Mesothelial cell of epicardium (in vitro differentiated cells): ENCODE measurements at places on chromosomes 2 and 18.

DNA sequence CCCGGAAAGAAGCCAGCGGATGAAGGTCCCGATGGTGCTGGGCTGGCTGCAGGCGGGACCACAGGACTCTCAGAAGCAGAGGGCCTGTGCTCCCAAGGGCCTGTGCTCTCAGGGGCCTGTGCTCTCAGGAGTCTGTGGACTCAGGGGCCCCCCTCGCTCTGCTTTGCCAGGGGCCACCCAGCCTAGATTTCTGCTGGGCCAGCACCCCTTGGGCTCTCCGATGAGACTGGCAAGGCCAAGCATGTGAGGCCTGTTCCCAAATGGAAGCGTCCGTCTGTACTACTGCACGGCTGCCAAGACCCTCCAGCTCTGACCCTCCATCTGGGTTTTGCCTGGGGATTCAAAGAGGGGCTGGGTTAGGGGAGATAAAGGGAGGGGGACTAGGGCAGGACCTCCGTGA, 54.6 kb downstream of the SH3BP4 start:
- no peaks in the 10 kb centered on the region for H3K27me3 ChIP-seq
- peaks cover 63% of the 10 kb centered on the region for H3K4me1 ChIP-seq
- DNase-seq = no peak

GRCh38 chr18:58863539-58864145, 1.0 kb upstream of the ZNF532 start:
- H3K4me1 ChIP-seq = peaks cover 82% of the 10 kb centered on the region
- H3K27me3 ChIP-seq = no peaks in the 10 kb centered on the region
- H3K36me3 ChIP-seq = peaks cover 10% of the 10 kb centered on the region
- peak; percentile 62 for DNase-seq

DNA sequence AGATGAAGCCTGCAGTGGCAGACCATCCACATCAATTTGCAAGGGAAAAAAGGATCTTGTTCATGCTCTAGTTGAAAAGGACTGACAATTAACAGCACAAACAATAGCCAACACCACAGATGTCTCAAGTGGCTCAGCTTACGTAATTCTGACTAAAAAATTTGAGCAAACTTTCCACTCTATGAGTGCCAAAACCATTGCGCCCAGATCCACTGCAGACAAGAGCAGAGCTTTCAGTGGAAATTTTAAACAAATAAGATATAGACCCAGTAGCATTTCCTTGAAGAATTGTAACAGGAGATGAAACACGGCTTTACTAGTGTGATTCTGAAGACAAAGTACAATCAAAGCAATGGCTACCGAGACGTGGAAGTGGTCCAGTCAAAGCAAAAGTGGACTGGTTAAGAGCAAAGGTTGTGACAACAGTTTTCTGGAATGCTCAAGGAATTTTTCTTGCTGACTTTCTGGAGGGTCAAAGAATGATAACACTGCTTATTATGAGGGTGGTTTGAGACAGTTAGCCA, 12.0 kb upstream of the ZNF396 start:
- no peak overlapping the region for H3K27ac ChIP-seq
- H3K4me3 ChIP-seq = no peak overlapping the region
- no peaks in the 10 kb centered on the region for H3K4me1 ChIP-seq
- peaks cover 21% of the 10 kb centered on the region for H3K27me3 ChIP-seq

DNA sequence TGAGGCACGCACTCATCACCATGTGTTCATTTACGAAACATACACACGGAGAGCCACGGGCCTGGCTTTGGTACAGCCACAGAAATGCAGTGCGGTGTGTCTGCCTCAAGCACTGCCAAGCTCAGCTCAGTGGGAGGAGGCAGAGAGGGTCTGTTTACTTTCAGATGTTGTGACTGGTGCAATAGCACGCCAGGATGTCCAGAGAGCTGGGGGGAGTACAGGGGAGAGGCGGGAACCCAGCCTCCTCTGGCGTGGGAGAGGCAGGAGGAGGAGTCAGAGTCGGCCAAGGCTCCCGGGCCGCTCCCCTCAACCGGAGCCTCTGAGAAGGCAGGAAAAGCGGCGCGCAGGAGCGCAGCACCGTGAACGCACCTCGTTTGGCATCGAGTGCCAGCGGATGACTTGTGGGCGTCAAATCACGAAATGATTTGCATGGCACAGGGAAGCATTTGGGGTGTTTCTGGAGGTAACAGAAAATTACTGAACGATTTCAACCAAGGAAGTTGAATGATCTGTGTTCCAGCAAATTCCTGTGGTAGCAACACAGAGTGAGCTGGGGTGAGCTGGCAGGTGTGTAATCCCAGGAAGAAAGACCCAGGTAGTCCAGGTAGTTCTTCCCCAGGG, 143.0 kb downstream of the ZNF516 start:
- H3K4me3 ChIP-seq = no peak overlapping the region
- no peaks in the 10 kb centered on the region for H3K27me3 ChIP-seq
- peaks cover 42% of the 10 kb centered on the region for H3K36me3 ChIP-seq
- H3K27ac ChIP-seq = no peak overlapping the region
- DNase-seq = no peak

DNA sequence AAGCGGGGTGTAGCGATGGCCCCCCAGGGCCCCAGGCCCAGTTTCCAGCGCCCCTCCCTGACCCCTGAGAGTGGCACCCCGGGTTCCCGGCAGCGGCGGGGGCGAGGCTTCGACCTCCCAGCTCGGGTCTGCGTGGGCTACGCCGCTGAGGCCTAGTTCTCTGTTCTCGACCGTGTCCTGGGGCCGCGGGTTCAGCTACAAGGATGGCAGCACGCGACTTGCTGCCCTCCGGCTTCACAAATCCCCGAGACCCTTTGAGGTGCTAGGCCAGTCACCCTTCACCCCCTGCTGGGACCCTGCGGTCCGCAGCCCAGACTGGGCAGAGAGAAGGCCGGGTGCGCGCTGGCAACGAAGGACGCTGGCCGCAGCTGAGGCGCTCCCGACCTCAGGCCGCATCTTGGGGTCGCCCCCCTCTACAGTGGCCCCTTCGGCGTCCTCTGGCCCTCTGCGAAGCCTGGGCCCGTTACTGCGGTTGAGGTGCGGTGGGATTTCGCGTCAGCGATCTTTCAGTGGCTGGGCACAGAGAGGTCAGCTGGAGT, 1.2 kb downstream of the OTX1 start:
- H3K4me1 ChIP-seq = peaks cover 49% of the 10 kb centered on the region
- DNase-seq = no peak
- no peaks in the 10 kb centered on the region for H3K36me3 ChIP-seq
- no peak overlapping the region for H3K27ac ChIP-seq
- H3K4me3 ChIP-seq = peak overlapping the region; percentile 28
- peaks cover 96% of the 10 kb centered on the region for H3K27me3 ChIP-seq

DNA sequence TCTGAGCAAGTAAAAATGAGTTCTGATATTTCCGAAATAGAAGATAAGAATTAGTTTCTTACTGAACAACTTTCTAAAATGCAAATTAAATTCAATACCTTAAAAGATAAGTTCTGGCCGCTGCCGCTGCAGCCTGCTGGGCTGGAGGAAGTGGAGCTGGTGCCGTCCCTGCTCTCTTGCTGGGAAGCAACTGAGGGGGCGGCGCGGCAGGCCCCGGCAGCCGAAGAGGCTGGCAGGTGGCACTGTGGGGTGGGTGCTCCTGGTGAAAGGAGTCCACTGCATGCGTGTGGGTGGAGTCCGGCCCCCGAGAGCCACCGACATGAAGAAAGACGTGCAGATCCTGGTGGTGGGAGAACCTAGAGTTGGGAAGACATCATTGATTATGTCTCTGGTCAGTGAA, 89.5 kb upstream of the ZNF519 start:
- no peak overlapping the region for H3K27ac ChIP-seq
- no peak for DNase-seq
- no peak overlapping the region for H3K4me3 ChIP-seq
- H3K27me3 ChIP-seq = no peaks in the 10 kb centered on the region
- no peaks in the 10 kb centered on the region for H3K36me3 ChIP-seq
- no peaks in the 10 kb centered on the region for H3K4me1 ChIP-seq

DNA sequence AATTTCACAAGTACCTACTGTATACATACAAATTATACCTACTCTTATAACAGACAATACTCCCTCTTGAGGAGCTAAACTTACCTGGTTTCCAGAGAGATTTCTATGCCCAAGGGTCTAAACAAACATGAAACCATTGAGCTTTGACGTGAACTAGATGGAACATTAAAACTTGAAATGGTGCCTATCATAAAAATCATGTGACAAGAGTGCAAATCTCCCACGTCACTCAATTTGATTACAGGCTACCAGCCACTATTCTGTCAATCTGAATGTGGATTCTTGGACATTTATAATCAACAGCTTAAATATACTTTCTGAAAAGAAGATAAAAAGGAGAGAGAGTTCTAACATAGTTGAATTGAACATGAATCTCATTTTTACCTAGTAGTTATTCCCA, 297.1 kb upstream of the SESTD1 start:
- H3K27ac ChIP-seq = no peak overlapping the region
- H3K4me1 ChIP-seq = peaks cover 5% of the 10 kb centered on the region
- no peak overlapping the region for H3K4me3 ChIP-seq
- peaks cover 2% of the 10 kb centered on the region for H3K27me3 ChIP-seq
- no peaks in the 10 kb centered on the region for H3K36me3 ChIP-seq

DNA sequence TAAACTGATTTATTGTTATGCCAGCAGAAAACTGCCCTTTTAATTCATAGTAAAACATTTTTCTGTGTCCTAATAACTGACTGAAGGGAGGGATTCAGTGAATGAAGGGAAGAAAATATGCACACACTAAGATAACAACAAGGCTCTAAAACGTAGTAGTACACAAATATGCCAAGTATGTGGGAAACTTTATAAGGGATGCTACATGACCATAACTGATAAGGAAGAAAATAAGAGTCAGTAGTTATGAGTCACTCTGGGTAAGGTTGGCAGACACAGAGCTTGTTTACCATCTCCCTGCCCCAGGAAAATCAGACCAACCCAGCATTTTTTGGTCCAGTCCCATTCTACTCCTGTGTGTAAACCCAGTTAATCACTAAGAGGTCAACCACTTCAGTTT, 124.2 kb downstream of the RPRM start:
- peak overlapping the region; percentile 51 for H3K27ac ChIP-seq
- DNase-seq = no peak
- H3K4me1 ChIP-seq = peaks cover 14% of the 10 kb centered on the region
- no peaks in the 10 kb centered on the region for H3K36me3 ChIP-seq
- no peak overlapping the region for H3K4me3 ChIP-seq

DNA sequence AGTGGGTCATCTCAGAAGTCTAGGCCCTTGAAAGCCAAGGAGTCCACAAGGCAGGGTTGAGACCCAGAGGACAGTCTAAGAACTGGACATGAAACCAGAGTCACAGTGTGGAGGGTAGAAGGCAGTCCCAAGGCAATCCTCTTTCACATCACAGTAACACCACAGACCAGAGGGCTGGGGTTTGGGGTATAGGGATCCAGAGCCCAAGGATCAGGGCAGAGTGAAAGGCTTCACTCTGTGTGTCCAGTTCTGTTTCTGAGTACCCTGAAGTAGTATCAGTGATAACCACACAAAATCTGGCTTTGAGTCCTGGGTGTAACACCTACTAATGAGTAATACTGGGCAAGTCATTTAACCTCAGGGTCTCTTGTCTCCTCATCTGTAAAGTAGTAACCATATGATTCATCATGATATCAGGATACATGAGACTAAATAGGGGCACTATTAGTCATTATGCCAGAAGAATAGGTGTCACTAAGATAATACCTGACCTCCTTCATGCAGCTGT, 91.0 kb downstream of the ICA1L start:
- DNase-seq = no peak
- H3K4me3 ChIP-seq = no peak overlapping the region
- no peak overlapping the region for H3K27ac ChIP-seq
- no peaks in the 10 kb centered on the region for H3K27me3 ChIP-seq
- peaks cover 4% of the 10 kb centered on the region for H3K4me1 ChIP-seq

- no peaks in the 10 kb centered on the region for H3K27me3 ChIP-seq
- H3K27ac ChIP-seq = peak overlapping the region; percentile 99
- H3K36me3 ChIP-seq = no peaks in the 10 kb centered on the region
- DNase-seq = no peak
These were observed 147.7 kb downstream of the TGIF1 start for GRCh38 chr18:3597409-3598357.

GRCh38 chr2:114940785-114941458, 498.5 kb downstream of the DPP10 start:
- H3K27me3 ChIP-seq = peaks cover 9% of the 10 kb centered on the region
- H3K4me1 ChIP-seq = no peaks in the 10 kb centered on the region
- H3K36me3 ChIP-seq = no peaks in the 10 kb centered on the region
- H3K4me3 ChIP-seq = no peak overlapping the region

- no peaks in the 10 kb centered on the region for H3K36me3 ChIP-seq
- no peak overlapping the region for H3K4me3 ChIP-seq
- no peak overlapping the region for H3K27ac ChIP-seq
- H3K4me1 ChIP-seq = peaks cover 19% of the 10 kb centered on the region
- no peaks in the 10 kb centered on the region for H3K27me3 ChIP-seq
- DNase-seq = no peak
These were observed 23.0 kb downstream of the DBI start for GRCh38 chr2:119389615-119390306.

- peak overlapping the region; percentile 89 for H3K27ac ChIP-seq
- H3K4me1 ChIP-seq = peaks cover 64% of the 10 kb centered on the region
- DNase-seq = no peak
- no peaks in the 10 kb centered on the region for H3K27me3 ChIP-seq
These were observed 422.8 kb upstream of the ZEB2 start for GRCh38 chr2:144942516-144943256.

- no peak overlapping the region for H3K4me3 ChIP-seq
- peaks cover 17% of the 10 kb centered on the region for H3K27me3 ChIP-seq
- no peaks in the 10 kb centered on the region for H3K36me3 ChIP-seq
- peaks cover 35% of the 10 kb centered on the region for H3K4me1 ChIP-seq
These were observed 12.6 kb upstream of the RAB17 start for GRCh38 chr2:237603049-237603717.

DNA sequence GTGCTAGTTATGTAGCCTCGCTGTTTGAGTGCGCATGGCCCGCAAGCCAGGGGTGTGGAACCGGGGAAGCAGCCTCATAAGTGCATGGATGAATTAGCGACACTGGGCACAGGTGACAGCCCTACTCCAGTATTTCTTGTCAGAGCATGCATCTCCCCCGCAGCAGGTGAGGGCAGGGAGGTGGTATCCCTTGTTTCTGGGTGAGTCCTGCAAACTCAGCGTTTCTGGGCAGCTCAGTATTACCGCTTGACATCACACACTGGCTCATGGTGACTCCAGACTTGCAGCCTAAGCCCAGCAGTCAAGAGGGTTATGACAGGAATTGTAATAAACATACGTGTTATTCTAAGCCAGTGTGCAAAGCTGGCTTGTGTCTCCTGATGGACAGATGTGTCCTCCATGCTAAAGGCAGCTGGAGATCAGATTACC, 2.5 kb downstream of the CABLES1 start:
- H3K27me3 ChIP-seq = peaks cover 29% of the 10 kb centered on the region
- H3K4me1 ChIP-seq = peaks cover 59% of the 10 kb centered on the region
- H3K27ac ChIP-seq = no peak overlapping the region
- DNase-seq = no peak
- no peaks in the 10 kb centered on the region for H3K36me3 ChIP-seq
- peak overlapping the region; percentile 73 for H3K4me3 ChIP-seq

- H3K4me3 ChIP-seq = no peak overlapping the region
- H3K4me1 ChIP-seq = peaks cover 34% of the 10 kb centered on the region
- H3K27me3 ChIP-seq = no peaks in the 10 kb centered on the region
- no peak overlapping the region for H3K27ac ChIP-seq
- no peak for DNase-seq
- no peaks in the 10 kb centered on the region for H3K36me3 ChIP-seq
These were observed 3.1 kb downstream of the FIGN start for GRCh38 chr2:163732727-163733126.

DNA sequence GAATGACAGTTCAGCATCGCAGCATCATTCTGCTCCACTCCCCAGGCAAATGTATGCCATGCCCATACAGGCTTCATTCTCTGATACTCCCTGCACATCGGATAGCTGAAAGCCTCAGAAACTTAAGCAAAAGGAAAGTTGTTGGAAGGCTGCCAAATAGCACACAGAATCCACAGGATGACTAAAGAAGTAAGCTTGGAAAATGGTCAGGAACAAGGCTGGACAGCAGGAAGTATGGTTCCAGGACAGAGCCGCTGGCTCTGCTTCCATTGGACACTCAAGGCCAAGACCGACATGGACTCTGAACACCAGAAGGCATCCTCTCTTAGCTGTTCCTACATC, 256.5 kb downstream of the CDH20 start:
- H3K27ac ChIP-seq = no peak overlapping the region
- H3K4me3 ChIP-seq = no peak overlapping the region
- H3K36me3 ChIP-seq = no peaks in the 10 kb centered on the region
